Inflammatory macrophage treated with lipopolysaccharide for 4 hours (primary cell): ENCODE measurements at places on chromosomes 11 and 22.

GRCh38 chr11:126416542-126417090 lies 61.1 kb downstream of the ST3GAL4 start:
- DNase-seq: peak; percentile 82

GRCh38 chr11:5937868-5938602 lies 4.0 kb upstream of the OR56A3 start:
- DNase-seq: no peak

GRCh38 chr11:2825889-2826678 lies 59.5 kb downstream of the CDKN1C start:
- peak; percentile 81 for DNase-seq

DNA sequence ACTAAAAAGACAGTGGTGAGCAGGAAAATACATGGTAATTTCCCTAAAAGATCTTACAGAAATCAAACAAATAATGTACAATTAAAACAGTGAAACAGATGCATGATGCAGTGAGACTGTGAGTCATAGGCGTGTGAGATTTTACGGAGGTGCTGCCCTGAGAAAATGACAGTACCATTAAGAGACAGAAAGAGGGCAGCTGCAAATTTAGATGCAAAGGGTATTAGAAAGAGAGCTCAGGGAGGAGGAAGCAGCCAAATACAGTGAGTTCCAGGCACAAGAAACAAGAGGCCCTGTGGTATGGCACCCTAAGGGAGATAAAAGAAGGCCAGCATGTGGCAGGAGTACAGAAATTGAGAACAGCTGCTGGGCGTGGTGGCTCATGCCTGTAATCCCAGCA lies 88.5 kb upstream of the FIBIN start:
- no peak for DNase-seq

GRCh38 chr11:30454111-30454510 lies 131.2 kb downstream of the ARL14EP start:
- no peak for DNase-seq

DNA sequence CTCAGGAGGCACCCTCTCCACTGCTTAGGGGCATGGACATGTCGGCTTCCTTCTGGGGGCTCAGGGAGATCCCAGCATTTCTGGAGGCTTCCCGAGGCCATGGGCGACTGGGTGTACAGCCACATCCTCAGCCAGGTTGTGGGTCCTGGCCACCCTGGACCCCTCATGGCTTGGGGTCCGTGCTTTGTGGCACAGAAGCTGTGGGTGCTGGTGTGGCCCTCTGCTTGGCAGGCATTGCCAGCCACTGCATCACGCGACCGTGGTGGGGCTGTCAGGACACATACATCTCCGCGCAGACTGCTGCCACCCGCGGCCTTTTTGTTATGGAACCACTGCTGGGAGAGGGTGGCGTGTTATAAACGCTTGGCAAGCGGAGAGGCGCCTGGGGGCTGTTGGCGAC lies 1174.9 kb downstream of the BRD1 start:
- no peak for DNase-seq

DNA sequence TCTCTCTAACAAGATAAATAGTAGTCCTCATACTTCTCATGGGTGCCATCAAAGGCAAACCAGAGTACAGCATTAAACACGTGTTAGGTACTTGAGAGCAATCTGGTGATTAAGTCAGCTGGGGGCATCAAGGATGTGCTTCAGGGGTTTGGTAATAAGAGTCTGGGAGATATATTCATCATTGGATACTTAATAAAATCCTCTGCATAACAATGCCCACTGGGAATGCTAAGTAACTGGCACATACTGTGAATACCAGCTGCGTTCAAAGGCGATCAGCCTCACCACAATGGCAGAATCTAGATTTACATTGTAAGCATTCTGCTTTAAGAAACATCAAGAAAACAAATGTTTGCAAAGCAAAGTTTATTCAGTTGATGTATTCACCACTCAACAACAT lies 268.6 kb upstream of the PITPNB start:
- no peak for DNase-seq

- DNase-seq: no peak
Measured at GRCh38 chr11:31326470-31327148, 42.9 kb downstream of the DCDC1 start.

GRCh38 chr11:112518371-112518770 lies 257.7 kb upstream of the PLET1 start:
- DNase-seq: no peak

DNA sequence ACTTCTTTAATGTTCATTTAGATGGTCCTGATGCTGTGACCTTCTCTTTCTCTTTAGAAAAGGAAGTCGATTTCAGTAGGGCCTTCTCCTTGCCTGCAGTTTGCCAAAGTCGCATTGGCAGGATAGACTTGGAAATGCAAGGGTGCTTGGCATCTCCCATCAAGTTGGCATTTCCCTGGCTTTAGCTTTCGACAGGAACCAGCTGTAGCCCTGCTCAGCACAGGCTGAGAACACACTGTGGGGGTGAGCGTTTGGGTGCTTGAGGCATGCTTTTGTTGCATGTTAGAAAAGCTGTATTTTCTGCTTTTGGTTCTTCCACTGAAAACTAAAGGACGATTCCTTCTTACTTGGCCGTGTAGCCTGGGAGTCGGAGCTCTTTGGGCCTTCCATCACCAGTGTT lies 37.7 kb downstream of the LDLRAD3 start:
- no peak for DNase-seq
